NCI-H1436 (cell line): ENCODE measurements at places on chromosomes 3 and 15.
A peak's percentile ranks its signal among the peaks of the same experiment; 100 is the strongest.

DNA sequence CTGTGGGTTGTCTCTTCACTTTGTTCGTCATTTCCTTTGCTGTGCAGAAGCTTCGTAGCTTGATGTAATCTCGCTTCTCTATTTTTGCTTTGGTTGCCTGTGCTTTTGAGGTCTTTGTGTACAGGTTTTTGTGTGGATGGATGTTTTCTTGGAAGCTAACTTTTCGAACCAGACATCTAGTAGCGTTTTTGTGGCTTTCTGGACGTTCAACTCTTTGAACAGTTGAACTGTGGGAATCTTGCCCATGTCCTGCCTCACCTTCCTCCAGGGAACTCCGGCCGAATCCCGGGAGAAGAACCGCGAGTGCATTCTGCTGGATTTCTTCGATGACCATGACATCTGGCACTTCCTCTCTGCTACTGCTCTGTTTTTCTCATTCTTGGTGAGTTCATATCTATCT is 70.6 kb downstream of the USF3 start:
- DNase-seq: no peak

GRCh38 chr3:141362736-141363135 is 5.6 kb upstream of the ZBTB38 start:
- no peak for DNase-seq

- no peak for DNase-seq
Observed at GRCh38 chr15:80367094-80367493, 37.1 kb upstream of the ARNT2 start.

- DNase-seq: no peak
Observed at GRCh38 chr3:198027045-198027798, 67.2 kb downstream of the LMLN start.

GRCh38 chr3:38645076-38645475 is 4.4 kb downstream of the SCN5A start:
- DNase-seq: no peak

- peak; percentile 31 for DNase-seq
Observed at GRCh38 chr3:134249935-134250716, 533 bp downstream of the RYK start.
